ENCODE measurements at places on chromosomes 12 and 14.
A peak's percentile ranks its signal among the peaks of the same experiment; 100 is the strongest.

GRCh38 chr12:2792671-2793500 is 1.9 kb upstream of the FKBP4 start:
- DNase-seq, result no peak

DNA sequence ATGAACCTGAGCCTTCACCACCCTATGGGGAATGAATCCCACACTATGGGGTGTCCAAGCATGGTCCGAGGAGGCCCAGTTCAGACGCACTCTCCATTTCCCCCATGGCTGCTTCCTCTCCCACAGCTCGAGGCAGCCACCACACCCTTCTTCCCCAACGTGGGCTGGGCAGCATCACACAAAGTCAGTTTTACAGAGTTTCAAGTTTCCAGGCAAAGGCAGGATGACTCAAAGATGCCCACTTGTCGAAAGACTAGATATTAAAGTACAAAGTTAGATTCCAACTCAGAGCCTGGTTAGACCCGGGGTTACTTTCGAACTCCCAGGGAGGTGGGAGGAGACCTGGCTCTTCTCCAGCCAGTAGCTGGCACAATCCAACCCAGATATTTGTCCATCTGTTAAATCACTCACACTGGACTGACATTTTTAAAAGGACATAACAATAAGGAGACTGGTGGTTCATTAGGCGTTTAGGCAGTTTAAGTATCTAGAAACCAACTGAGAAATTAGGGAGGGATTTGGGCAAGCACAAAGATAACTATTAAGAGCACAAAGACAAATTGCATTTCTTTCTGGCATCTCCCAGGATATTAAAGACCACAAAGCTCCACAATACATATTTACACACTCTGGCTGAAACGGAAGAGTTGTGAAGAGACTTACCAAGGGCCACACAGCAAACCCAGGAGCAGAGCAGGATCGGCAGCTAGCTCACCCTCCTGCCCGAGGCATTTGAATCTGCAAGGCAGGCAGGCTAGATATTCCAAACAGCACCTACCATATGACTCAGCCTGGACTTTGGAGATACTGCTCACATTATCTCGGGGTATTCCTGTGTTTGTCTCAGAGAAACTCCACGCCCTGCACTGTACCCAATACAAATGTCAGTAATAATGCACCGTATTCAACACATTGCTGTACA is 34.8 kb downstream of the TMCC3 start:
- no peak for DNase-seq

- no peak for DNase-seq
These were observed 57.4 kb downstream of the CMAS start for GRCh38 chr12:22103418-22103817.

DNA sequence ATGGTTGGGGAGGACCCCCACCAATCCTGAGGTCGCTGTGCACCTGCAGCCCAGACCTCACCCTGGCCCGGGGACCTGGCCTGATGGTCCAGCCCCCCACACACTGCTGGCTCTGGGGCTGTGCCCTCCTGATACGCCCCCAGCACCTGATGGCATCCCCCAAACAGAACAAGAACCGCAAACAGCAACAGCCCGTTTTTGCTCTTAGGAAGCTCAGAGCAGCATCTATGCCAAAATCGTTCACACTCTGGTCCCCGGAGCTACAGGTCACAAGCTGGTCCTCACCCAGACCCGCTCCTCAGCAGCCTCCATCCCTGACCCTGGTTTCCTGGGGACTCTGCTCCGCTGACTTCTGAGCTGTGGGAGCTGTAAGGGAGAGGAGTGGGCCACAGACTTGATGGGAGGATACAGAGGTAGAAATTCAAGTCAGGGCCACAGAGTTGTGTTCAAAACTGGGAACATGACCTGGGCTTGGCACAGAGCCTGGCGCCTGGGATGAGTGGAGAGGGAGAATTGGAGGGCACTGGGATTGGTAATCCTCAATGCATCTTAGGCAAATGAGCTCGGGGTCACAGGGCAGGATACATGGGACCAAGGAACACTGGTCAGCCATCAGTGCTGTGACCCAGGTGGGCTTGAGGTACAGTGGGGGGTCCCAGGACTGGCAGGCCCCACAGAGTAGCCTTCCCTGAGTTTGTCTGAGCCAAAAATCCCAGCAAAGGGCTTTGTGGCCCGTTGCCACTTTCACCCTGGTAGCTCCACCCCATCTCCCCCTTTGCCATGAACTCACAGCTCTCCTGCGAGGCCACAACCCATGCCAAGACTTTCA is 170.9 kb upstream of the RTL1 start:
- peak; percentile 72 for DNase-seq

DNA sequence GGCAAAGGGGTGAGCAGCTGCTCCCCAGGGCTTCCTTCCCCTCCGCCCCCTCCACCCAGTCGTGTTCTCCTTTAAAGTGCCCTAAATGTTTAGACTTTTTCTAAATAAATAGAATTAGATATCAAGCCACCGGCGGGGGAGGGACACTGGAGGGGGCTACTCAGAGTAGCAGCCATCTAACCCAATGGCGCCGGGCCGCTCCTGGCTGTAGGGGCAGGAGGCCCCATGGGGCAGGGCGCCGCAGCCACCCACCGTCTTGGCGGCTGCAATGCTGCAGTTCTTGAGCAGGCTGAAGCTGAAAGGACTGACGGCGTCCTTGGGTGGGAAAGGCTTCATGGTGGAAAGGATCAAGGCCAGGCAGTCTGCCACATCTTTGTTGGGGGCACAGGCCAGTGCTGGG is 13.1 kb downstream of the SLC39A5 start:
- DNase-seq, result no peak

DNA sequence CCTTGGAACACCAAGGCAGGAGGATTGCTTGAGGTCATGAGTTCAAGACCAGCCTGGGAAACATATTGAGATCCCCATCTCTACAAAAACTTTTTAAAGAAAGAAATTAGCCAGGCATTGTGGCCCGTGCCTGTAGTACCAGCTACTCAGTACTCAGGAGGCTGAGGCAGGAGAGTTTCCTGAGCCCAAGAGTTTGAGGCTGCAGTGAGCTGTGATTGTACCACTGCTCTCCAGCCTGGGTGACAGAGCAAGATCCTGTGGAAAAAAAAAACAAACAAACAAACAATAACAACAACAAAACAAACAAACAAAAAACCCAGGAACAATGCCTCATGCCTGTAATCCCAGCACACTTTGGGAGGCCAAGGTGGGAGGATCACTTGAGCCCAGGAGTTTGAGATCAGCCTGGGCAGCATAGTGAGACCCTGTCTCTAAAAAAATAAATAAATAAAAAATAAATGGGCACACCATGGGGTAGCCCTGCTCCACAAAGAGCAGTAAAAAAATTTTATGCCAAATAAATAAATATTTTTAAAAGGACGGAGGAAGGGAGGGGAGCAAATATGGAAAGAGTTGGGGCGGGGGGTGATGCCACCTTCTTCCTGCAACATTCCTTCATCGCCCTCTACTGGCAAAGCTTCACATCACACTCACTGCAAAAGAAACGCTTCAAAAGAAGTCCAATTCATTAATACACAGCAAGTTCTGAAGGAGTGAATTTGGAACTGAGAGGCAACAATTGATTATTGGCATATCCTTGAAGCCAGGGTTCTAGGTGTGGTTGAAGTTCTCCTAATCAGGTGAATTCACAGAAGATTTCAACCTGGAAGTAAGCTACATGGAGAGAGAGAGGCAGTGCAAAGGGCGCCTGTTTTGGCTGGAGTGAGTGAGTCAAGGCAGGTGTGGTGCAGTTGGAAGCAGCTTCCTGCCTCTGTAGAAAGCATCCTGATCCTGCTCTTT is 8.8 kb upstream of the GNPTAB start:
- DNase-seq, result no peak

GRCh38 chr14:24196071-24197055 is 1.1 kb upstream of the TM9SF1 start:
- DNase-seq, result no peak

GRCh38 chr12:99388671-99389195 is 258.8 kb upstream of the GARIN6 start:
- DNase-seq, result no peak

GRCh38 chr14:73684627-73685026 is 29.6 kb downstream of the PNMA1 start:
- no peak for DNase-seq

DNA sequence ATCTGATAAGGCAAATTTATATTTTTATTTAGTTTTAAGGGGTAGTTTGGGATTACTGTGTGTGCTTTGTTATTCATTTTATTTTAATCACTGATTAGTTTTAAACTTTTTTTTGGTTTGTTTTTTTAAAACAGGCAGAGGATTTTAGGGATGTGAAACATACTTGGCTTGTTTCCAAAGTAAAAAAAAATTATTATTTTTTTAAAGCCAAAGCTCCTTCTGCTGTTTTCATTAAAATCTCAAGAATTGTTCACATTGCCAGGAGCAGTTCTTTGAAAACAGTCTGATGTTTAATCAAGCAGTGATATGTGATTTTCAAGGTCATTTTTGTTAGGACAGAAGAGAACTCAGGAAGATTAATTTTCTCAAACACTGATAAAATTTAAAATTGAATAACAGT is 11.2 kb downstream of the TTC8 start:
- no peak for DNase-seq

DNA sequence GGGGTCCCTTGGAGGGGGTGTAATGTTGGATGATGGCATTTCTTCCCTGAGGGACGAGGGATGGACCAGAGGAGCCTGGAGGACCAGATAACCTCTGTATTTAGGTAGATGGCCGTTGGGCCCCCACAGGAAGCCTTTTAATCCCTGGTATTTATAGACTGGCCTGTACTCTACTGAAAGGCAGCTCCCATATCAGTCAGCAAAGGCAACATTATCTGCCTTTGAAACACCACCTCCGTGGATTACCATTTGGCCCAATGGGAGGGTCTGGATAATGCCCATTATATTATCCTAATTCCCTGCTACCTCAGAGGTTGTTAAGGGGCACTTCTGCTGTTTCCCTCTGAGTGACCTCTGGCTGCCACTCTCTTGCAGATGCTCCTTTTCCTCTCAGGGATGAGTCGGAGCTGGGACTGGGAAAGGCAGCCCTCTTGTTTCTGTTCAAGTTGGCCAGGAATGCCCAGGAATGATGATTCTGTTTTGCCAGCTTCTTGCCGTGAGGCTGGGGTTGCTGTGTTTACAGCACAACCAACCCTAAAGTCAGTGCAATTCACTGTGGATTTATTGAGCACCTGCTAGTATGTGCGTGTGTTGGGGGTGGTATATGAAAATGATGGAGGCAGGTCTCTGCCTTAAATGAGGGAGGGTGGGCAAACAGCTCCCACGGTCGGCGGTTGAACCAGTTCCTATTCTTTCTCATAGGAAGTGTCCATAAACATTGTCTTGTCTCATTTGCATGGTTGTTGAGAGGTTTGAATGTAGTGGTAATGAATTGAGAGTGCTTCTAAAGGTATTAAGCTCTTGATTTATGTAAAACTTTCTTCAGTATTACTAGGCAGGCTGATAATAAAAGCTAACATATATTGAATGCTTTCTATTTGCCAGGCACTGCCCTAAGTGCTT is 18.1 kb downstream of the SUSD6 start:
- no peak for DNase-seq

DNA sequence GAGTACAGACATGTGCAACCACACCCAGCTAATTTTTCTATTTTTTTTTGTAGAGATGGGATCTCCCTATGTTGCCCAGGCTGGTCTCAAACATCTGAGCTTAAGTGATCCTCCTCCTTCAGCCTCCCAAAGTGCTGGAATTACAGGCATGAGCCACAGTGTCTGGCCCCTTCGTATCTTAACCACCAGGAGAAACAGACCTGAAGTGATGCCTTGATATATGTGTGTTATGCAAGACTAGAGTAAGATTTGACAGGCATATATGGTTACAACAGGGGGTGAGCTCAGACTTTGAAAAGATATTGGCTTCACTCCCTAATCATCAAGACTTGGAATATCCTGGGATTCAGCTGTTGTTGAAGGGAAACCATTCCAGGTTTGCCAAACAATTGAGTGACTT is 10.7 kb upstream of the GALNT6 start:
- DNase-seq, result no peak

DNA sequence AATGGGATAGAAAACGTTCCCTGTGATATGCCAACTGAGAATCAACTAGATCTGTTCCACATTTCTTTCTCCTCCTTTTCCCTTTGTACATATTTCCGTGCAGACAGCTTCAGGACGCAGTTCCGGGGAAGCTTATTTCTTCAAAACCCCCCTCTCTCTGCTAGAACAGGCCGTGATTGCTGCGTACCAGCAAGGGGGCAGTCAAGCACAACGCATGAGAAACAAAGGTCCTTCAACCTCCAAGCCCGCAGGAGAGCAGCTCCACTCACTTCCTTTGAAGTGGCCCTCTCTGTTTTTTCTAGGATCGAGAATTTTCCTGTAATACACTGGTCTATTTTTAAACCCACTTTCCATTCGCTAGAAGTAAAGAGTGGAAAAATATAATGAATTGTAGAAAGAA is 80.8 kb downstream of the ZNF664 start:
- no peak for DNase-seq

GRCh38 chr14:76007852-76008251 is 22.3 kb downstream of the IFT43 start:
- DNase-seq, result no peak

DNA sequence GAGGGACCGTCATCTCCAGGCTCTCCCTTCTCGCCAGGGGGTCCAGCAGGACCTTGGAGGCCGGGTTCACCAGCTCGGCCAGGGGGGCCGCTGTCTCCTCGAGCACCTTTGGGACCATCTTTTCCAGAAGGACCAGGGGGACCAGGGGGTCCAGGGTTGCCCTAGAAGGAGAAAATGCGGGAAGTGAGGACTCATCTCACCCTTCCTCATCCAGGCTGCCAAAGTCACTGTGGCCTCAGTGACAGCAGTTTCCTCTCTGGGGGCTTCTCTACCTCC is 15.1 kb downstream of the TMEM106C start:
- no peak for DNase-seq

DNA sequence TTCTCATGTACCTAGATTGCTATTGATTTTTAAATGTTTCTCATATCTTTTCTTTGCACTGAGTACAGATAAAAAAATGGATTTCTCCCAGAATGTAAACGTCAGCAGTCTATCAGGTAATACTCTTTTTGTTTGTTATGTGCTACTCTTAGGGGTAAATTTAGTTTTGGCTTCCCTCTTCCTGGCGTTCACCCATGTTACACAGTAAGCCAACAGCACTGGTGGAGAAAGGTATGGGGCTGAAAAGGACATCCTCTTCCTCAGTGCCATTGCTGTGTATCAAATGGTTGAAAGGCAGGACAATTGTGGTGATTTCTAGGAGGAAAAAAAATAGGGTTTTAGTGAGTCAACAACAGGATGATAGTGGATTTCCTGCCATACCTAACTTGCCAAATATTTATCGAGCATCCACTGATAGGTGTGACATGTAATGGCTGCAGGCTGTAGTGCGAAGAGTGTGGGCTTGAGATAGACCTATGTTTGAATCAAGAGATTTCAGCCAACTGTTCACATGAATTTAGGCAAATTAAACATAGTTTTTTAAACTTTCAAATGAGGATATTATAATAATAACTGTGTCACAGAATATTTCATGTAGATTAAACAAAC is 7.5 kb downstream of the KLRF2 start:
- no peak for DNase-seq

Data from esophagus muscularis mucosa (tissue), 4 donors.